ENCODE measurements at places on chromosomes 2 and 18.

GRCh38 chr18:75362435-75362834, 65.1 kb downstream of the SMIM21 start:
- DNase-seq: no peak

GRCh38 chr18:66994790-66995189, 390.9 kb upstream of the CDH19 start:
- DNase-seq: no peak

DNA sequence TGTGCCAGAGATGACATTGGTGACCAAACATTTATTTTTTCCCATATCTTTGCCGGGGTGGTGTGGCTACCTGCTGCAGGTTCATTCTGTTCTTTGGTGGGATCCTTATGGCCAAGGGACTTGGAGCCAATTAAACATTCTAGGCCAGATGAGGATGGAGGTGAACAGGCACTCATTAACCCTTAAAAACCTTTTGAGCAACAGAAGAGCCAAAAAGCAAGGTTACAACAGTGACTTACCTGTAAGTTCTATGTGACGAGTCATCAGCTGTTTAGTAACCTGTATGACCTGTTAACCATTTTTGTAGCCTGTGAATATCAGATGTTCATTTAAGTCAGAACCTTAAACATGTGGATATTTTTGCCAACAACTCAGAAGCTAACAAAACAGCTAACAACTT, 105.6 kb downstream of the XRCC5 start:
- no peak for DNase-seq

- peak; percentile 54 for DNase-seq
Measured at GRCh38 chr2:11342551-11343367, 1.7 kb downstream of the ROCK2 start.

DNA sequence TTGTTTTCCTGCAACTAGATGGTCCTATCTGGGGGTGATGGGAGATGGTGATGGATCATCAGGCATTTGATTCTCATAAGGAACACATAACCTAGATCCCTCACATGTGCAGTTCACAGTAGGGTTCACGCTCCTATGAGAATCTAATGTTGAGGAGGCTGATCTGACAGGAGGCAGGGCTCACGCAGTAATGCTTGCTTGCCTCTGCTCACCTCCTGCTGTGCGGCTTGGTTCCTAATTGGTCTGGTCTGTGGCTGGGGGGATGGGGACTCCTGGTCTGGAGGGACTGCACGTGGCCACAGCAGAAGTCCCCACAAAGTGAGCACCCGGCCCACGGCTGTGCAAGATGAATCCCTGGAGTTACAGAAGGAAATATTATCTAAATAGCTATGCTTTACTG, 11.3 kb downstream of the MC5R start:
- DNase-seq: no peak

DNA sequence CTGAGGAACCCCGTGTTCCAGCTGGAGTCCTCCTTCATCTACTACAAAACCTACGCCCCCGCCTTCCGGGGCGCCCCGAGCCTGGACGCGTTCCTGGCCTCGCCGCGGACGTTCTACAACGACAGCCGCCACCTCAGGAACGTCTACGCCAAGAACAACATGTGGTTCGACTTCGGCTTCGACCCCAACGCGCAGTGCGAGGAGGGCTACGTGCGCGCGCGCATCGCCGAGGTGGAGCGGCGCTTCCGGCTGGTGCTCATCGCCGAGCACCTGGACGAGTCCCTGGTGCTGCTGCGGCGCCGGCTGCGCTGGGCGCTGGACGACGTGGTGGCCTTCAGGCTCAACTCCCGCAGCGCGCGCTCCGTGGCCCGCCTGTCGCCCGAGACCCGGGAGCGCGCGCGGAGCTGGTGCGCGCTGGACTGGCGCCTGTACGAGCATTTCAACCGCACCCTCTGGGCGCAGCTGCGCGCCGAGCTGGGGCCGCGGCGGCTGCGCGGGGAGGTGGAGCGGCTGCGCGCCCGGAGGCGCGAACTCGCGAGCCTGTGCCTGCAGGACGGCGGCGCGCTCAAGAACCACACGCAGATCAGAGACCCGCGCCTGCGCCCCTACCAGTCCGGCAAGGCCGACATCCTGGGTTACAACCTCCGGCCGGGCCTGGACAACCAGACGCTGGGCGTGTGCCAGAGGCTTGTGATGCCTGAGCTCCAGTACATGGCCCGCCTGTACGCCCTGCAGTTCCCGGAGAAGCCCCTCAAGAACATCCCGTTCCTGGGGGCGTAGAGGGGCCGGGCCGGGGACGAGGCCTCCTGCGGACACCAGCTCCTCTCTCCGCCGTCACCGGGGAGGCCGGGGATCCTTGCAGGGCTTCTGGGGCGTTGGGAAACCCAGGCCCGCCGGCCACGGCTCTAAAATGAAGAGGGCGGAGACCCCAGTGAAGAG, 5.3 kb upstream of the NEU4 start:
- DNase-seq: peak; percentile 80

DNA sequence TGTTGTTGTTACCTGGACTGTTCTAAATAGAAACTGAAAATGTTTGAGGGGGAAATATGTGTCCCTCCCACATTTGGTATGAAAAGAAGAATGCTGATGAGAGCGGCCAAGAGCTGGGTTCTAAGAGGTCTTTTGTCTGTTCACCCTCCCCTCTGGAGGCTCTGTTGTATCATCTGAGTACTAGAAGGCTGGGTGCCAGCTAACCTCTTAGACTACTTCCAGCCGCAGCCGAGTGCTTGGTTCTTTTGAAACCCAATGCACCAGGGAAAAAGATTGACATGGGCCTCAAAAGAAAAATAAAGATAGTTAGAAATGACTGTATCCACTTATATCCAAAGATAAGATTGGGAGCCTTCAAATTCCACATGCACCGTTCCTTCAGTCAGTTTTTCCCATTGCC, 255.9 kb downstream of the TXNL1 start:
- no peak for DNase-seq

DNA sequence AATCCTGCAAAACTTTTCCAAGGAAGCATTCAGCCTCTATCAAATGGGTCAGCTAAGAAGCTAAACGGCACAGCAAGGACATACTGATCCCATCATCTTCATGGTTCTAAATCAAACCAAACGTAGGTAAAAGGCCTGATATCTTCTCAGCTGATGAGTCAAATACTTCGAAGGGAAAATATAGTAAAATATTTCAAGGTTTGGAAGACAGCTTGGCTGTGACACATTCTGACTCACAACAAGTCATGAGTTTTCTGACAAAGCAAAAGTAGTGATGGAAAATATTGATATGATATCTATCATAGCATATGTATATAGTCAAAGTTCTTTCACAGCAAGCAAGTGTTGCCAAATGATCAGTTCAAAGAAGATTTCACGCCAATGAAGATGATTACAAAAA, 31.5 kb downstream of the DOCK10 start:
- no peak for DNase-seq

GRCh38 chr2:35081001-35081621, 1274.5 kb upstream of the CRIM1 start:
- no peak for DNase-seq

GRCh38 chr2:101775636-101776035, 78.1 kb downstream of the MAP4K4 start:
- no peak for DNase-seq

- no peak for DNase-seq
Measured at GRCh38 chr2:224386876-224387275, 15.0 kb downstream of the FAM124B start.

- no peak for DNase-seq
Measured at GRCh38 chr2:181546086-181546485, 88.9 kb downstream of the ITGA4 start.

DNA sequence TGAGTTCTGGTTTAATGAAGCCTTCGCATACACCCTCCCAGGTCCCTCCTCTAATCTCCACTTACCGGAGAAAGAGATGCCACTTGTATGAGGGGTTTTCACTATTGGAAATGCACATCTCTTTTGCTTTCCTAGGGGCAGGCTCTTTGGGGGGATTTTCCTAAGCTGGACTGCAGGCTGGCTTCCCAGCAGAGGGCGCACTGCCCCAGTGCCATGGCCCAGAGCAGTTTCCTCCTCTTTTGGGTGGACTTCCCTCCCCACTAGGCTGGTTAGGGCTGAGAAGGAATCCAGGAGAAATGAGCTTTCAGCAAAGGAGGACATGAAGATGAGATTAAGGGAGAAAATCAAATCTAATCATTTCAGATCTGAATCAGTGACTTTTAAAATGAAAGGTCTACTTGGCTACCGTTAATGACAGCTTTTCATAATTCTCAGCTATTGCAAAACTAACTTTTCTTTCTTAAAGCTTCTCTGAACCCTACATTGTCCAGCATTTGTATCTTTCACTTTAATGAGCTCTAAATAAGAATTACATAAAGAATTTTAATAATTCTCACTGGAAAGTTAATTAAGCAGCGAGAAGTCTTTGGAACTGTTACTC, 784.1 kb upstream of the FANCL start:
- DNase-seq: peak; percentile 54

GRCh38 chr18:6859676-6860422, 130.3 kb downstream of the ARHGAP28 start:
- DNase-seq: no peak

DNA sequence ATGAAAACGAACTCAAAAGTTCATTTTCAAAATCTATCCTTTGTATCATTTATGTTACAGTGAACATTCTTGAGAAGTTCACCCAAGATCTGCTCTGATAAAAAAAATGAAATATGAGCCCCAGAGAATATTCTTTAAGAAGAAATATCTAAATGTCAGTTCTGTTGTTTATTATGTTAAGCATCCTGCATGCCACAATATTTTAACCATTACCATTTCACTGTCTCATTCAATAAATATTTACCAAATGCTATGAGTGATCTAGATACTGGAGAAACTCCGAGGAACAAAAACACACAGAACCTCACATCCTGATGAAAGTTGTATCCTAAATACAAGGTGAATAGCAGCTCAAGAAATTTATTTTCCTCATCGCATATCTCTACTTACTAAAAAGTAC, 170.2 kb downstream of the ZNF385B start:
- no peak for DNase-seq

- peak; percentile 62 for DNase-seq
Measured at GRCh38 chr2:106886916-106887758, 1.2 kb upstream of the ST6GAL2 start.

DNA sequence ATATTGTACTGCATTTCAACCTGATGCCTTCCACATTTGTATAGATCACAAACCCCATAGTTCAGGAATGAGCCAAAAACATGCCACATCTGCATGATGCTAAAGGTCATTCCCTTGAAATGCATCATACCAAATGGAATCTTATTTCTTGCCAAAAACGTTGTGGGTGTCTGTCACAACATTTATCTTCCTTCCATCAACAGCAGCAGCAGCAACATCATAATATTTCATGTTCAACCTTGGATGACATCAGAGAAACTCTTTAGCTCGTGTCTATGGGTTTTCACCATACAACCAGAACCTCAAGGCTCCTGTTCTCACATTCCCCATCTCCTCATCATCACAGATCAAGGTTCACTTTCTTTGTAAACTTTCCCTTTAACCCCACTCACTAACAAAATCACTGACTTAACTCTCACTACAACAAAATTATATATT, 221.3 kb upstream of the CTAGE1 start:
- DNase-seq: no peak

GRCh38 chr2:240963065-240963867, 35.2 kb upstream of the SNED1 start:
- peak; percentile 20 for DNase-seq

- DNase-seq: no peak
Measured at GRCh38 chr18:42756214-42756613, 359.3 kb downstream of the RIT2 start.

- no peak for DNase-seq
Measured at GRCh38 chr2:120499784-120500495, 154.0 kb downstream of the INHBB start.

DNA sequence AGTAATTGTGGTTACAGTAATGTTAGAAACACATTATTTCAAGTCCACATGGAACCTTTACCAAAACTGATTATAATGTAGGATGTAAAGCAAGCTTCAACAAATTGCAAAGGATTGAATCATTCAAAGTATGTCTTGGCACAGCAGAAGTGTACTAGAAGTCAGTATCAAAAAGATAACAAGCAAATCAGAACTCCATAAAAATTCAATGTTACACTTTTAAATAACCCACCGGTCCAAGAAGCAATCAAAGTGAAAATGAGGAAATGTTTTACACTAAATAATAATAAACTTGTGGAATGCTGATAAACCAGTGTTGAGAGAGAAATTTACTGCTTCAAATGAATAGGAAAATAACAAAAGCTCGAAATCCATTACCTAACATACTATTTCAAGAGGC, 47.7 kb downstream of the TTC21B start:
- DNase-seq: no peak

DNA sequence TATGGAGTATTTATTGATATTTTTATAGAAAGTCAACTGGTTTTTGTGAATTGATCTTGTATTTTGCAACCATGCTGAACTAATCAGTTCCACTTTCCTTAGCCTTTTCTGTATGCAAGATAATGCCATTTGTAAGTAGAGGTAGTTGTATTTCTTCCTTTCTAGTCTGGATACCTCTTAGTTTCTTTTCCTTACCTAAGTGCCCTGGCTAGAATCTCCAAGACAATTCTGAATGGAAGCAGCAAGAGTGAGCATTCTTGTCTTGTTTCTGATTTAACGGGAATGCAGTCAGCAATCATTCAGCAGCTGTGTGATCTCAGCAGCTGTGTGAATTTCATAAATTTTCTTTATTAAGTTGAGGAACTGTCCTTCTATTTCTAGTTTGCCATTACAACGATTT, 73.4 kb downstream of the NRXN1 start:
- DNase-seq: no peak

DNA sequence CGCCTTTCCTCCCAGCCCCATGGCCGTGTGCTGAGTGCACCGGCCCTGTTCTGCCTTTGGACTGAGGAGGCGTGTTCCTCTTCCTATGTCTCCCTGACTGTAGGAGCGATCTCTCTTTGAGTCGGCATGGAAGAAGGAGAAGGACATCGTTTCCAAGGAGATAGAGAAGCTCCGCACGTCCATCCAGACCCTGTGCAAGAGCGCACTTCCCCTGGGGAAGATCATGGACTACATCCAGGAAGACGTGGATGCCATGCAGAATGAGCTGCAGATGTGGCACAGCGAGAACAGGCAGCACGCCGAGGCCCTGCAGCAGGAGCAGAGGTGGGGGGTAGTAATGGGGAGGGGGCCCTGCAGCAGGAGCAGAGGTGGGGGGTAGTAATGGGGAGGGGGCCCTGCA, 29.4 kb upstream of the ASB1 start:
- no peak for DNase-seq

GRCh38 chr2:81363800-81364199, 1059.2 kb upstream of the LRRTM1 start:
- DNase-seq: no peak

DNA sequence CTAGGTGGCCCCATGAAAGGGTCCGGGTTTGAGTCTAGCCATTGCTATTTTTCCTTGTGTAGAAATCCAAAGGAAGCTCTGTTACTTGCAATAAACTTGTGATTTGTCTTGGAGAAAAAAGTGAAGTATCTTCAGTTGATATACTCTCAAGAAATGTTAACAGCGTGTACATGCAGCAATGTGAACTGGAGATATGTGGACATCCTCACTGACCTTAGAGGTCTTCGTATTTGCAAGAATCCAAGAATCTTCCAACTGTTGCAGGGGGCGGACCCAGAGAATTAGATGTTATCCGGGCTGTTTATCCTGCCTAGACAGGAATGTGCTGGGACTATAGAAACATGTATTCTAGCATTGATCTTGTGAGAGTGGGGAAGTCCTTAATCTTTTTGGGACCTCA, 187.6 kb downstream of the KCNS3 start:
- DNase-seq: no peak

- no peak for DNase-seq
Measured at GRCh38 chr2:15799432-15799827, 140.9 kb upstream of the MYCN start.

GRCh38 chr2:8595811-8596600, 85.8 kb upstream of the ID2 start:
- DNase-seq: no peak

GRCh38 chr2:153391131-153391530, 87.4 kb downstream of the RPRM start:
- no peak for DNase-seq

Measured in right hindlimb (tissue), 1 donor.